ENCODE measurements at places on chromosomes 16 and 17.
A peak's percentile ranks its signal among the peaks of the same experiment; 100 is the strongest.

DNA sequence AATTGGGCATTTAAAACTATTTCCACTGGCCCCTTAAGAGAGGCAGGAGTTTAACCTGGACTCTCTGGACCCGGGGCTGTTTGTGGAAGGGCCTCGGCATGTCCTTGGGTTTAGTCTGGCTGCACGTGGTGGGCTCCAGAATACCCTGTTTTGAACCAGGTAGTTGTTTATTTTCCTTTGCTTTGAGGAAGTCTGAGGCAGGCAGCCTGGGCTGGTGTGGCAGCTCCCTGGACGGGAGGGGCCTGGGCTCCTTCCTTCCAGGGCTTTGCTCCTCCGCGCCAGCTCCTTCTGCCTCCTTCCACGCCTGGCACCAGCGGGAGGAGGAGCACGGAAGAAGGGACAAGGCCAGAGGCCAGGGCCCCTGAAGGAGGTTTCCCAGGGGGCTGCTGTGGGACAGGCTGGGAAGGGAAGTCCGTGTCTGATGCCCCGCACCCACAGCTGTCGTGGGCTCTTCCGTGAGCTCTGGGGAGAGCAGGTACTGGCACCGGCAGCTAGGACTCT is 15.5 kb downstream of the BANP start:
- no peak for DNase-seq

DNA sequence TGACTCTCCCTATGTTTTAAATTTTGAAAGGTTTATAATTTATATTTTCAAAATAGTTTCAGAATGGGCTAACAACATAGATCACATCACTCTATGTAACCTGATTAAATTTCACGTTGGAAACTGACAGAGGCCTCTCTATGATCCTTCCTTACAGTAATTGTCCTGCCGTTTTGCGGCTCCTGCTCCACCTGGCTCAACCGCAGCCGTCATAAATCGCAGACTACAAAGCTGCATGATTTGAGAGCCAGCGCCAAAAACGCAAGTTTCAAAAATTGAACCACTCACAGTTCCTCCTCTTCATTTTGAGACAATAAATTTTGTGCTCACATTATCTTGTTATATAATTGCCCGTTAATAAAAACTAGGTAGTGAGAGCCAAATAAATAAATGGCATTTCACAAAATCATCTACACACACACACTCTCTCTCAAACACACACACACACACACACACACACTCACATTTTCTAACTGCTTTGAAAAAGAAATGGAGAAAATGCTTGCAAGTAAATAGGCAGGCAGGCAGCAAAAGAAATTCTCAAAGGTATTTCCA is 263.1 kb upstream of the PSMD7 start:
- DNase-seq: no peak

- DNase-seq: no peak
These were observed 526 bp downstream of the MRPS23 start for GRCh38 chr17:57849163-57849873.

DNA sequence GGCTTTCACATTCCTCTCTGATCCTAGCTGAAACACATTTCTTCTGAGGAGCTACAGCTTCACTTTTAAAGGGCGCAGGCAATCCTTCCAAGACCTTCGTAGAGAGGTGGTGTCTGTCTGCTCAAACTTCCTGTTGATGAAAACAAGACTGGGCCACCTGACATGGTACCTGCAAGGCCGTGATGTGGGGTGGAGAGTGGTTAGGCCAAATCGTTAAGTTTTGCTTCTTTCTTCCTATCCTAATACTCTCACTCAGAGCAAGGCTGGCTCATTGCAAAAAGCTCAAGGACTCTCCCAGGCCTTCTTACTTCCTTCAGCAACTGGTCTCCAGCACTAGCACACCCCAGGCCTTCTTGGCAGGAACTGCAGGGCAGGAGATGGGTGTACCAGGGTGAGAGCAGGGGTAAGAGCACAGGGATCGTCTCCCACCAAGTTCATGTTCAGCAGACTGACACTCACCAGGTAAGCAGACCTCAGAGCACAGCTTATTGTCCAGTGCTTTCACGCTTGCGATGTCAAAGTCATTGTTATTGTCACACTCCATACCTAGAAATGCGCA is 10.9 kb upstream of the FOXJ1 start:
- no peak for DNase-seq

DNA sequence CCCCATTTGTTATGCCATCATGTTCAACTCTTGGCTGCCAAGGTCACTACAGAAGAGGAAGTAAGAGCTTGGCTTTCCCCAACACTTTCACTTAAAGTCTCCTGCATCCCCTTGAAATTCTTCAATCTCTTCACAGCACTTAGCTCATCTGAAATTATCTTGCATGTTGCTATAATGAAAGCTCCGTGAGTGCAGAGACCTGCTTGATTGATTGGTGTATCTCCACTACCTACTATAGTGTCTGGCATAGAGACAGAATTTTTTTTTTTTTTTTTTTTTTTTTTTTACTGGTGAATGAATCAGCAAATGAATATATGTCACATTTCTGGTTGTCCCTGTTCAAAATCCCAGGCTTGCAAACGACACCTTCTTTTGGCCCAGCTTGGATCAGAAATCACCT is 1.9 kb upstream of the SDR42E1 start:
- DNase-seq: no peak

DNA sequence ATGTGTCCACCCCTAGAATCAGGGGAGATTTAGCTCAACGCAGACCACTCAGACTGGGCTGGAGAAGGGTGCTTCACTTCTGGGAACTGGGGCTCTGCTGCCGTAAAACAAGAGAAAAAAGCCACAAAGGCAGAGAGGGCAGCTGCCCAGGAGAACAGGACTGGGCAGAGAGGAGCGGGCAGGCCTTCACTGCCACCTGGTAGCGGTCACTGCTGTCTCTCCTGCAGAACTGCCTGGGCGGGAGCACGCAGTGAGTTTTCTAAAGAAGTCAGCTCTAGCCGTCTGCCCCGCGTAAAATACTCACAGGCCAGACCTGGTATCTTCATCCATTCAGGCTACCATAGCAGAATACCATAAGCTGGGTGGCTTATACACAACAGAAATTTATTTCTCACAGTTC is 103.8 kb downstream of the AMFR start:
- DNase-seq: no peak

GRCh38 chr17:34360601-34361270 is 2.3 kb downstream of the CCL1 start:
- no peak for DNase-seq

GRCh38 chr16:57609541-57610401 is 18.7 kb upstream of the ADGRG1 start:
- peak; percentile 54 for DNase-seq
